Activated CD4-positive, CD25-positive, alpha-beta regulatory T cell treated with anti-CD3 and anti-CD28 coated beads, Interleukin-2, amount 50 U/mL, for 24 hours (primary cell): ENCODE measurements at places on chromosomes 5 and 9.

DNA sequence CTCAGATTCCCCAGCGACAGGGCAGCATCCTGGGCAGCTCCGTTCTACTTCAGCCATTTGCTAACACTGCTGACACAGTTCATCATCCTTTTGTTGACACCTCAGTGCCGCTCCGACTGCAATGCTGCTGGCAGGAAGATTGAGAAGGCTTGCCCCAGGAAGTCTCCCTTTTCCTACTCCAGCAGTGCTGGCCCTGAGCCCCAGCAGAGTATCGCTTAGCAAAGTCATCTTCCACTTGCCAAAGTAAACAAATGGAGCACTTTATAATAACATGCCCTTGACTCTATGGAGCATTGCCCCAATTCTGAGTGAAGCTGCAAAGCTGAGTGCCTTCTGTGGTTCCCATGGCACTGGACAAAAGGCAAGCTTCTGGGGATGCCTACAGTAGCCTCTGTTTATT lies 32.2 kb downstream of the PRLR start:
- no peak for ATAC-seq

DNA sequence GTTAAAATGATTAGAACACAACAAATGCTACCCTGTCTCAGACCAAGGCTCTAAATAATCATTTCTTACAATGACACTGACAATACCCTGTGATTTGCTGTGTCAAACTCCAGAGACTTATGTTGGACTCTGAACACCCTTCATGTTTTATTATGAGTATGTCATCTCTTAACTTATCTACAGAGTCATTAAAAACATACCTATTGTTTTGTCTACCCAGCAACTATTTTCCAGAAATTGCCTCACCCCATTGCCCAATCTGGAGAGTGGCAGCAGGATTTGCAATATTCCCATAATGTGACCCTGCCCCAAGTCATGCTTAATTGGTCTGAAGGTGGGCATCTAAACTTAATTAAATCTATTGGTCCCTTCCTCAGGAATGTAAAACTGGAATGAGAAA lies 23.0 kb upstream of the KIF2A start:
- no peak for ATAC-seq

GRCh38 chr5:16859346-16859745 lies 76.7 kb downstream of the MYO10 start:
- no peak for ATAC-seq

- no peak for ATAC-seq
Measured at GRCh38 chr9:129554649-129555048, 66.3 kb downstream of the C9orf50 start.

- ATAC-seq = no peak
Measured at GRCh38 chr5:107624235-107624634, 46.5 kb downstream of the EFNA5 start.

DNA sequence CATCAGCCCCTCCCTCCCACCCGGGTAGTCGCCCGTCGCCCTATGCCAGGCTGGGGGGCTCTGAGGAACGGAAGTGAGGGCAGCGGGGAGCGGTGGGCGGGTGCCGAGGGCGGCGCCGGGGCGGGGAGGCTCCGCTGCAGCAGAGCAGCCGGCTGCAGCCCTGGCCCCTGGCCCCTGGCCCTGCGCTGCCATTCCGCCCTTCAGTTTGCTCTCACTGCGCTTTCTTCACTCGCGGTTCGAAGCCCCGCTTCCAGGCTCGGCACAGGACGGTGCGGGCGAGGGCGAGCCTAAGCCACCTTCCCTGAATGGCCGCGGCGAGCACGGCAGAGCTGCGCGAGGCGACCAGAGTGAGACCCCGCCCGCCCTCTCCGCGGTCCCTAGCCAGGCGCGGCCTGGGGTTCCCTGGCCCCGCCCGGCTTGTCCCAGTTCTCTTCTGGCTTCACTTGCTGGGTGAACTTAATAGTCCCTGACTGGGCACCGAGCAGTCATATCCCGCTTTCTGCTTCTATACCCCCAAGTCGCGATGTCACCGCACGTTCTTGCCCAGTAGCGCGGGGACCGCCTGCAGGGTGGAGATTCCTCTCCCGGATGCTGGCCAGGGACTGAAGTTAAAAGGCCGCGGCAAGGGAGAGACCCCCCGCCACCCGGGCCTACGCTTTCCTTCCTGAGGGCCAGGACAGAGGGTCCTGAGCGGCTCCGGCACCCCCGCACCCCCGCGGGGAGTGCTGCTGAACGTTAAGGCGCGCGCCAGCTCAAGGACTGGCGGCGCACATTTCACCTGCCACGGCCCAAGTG lies 623 bp upstream of the TRIM36 start:
- ATAC-seq = peak; percentile 50

GRCh38 chr5:129161830-129162229 lies 67.3 kb downstream of the ISOC1 start:
- ATAC-seq = no peak

DNA sequence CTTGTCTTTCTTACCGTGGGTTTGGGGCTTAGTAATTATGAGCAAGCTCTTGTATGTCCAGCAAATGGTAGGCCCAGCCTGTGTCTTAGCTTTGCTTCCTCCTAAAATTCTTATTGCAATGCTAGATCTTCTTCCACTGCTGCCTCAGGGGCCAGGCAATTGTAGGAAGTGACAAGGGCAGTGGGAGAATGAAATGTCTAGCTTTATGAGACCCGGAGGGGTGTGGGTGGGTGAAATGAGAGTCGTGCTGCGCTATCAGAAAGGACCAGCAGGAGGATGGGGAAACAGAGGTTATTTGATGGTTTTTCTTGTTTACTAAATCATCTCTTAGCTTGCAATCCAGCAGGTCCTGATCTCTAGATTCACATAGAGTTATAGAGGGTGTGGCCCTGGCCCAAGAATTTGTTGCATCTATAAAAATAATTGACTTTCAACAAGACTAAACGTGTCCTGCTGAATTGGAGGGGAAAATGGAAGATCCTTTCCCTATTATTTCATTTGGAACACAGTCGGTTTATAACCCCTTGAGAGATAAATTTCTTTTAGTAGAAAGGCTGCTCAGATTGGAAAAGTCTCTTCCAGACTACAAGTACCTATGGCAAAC lies 43.7 kb downstream of the ZNF366 start:
- no peak for ATAC-seq

DNA sequence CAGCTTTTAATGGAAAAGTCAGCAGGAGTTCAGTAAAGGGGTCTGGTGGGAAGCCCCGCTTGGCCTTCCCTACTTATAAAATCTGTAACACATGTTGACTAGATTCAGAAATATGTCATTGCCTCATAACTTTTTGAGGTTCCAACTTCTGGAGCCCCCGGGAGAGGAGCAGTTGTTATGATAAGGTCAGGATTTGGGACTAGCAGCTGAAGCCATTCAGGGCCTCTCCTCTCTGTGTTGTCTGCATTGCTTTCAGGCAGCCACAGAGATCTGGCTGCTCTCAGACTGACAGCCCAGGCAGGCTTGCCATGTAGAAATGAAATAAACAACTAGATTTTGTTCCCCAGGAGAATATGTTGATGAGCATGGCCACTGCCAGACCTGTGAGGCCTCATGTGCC lies 167.1 kb downstream of the RFK start:
- ATAC-seq = no peak

DNA sequence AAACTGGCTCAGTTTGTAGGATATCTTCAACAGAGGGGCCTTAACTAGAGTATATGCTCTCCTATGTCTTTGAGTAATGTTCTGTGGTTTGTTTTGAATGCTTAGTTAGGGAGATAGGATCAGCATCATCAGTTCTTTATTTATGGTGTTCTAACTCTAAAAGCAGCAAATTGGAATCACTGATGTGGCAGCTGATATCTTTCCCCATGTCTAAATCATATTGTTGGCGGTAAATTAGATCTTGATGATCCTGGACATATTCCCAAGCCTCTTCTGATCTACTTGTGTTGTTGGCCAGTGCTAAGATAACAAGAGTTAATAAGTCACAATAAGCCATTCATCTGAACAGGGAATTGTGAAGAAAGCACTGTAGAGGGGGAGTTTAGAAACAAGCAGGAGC lies 332.4 kb upstream of the DAB2 start:
- ATAC-seq = no peak

DNA sequence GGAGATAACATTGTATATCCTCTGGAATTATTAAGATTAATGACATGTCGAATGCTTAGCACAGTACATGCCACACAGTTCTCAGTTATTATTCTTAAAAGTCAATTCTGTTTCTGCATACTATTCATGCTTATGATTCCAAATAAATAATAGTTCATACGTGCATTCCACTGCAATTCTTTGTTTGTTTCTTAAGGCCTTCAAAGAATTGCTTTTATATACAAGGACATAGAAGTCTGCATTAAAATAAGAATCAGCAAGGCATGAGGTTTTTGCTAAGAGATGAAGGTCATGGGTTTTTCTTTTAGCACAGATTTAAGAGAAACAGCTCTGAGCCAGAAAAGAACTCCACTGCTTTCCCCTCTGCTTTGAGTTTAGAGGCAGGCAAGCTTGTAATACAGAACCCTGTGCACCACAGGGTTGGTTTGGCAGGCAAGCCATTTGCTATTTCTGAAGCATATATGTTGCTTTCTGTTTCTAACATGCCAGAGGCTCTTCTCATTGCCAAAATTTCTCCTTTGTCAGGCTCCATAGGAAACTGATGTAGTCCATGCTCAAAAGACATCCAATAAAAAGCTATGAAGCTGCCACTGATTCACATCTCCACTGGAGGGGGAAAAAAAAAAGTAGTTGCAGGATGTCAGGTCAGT lies 420.6 kb upstream of the TYRP1 start:
- ATAC-seq = no peak

- ATAC-seq = no peak
Measured at GRCh38 chr9:17204611-17205152, 69.8 kb downstream of the CNTLN start.

GRCh38 chr5:54030981-54031380 lies 279.4 kb downstream of the ARL15 start:
- ATAC-seq = no peak

GRCh38 chr5:42591015-42591414 lies 165.6 kb upstream of the CCDC152 start:
- ATAC-seq = no peak

DNA sequence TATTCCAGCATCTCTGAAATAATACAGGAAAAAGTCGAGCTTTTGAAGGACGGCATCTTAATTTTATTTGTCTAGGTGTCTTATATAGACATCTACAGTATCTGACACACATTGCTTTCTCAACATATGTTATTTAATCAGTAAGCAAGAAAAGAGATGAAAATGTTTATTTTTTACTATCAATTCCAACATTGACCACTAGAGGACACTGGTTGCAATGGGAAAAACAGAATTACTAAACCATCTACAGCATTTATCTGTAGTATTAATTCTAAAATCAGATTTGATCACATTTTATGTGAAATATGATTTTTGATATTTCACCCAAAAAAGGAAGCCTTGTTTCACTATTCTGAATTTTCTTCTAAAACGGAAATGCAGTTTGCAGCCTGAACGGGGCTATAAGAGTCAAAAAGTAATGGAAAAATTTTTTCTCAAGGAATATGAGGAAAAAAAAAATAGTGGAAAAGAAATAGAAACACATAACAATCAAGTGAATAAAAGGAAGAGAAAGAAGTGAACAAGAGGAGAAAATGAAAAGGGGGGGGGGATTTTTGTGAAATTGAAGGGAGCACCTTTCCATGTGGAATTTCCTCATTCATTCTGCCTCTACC lies 98.6 kb downstream of the OSTF1 start:
- no peak for ATAC-seq

DNA sequence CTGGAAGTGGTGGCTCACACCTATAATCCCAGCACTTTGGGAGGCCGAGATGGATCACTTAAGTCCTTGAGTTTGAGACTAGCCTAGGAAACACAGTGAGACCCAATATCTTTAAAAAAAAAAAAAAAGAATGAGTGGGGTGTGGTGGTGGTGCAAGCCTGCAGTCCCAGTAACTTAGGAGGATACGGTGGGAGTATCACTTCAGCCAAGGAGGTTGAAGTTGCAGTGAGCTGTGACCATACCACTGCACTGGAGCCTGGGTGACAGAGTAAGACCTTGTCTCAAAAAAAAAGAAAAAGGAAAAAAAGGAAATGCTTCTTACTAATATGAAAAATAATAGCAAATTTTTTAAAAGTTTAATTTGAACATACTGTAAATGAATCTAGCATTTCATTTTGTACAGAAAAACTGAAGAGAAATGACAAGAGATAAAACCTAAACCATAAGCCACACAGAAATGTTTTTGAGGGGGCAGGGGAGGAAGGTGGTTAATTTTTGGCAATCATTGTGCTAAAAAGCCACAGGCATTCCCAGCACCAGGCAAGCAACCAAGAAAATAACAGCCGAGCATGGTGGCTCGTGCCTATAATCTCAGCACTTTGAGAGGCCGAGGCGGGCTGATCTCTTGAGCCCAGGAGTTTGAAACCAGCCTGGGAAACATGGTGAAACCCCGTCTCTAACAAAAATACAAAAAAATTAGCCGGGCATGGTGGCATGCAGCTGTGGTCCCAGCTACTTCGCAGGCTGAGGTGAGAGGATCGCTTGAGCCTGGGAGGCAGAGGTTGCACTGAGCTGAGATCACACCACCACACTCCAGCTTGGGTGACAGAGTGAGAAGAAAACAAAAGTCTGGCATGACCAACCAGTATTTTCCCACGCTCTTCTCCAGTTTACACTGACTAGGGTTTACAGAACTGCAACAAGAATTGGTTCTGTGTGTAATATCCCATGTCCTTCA lies 114.5 kb upstream of the NR5A1 start:
- no peak for ATAC-seq

GRCh38 chr5:43401827-43402226 lies 10.4 kb downstream of the CCL28 start:
- no peak for ATAC-seq

GRCh38 chr9:94166976-94167346 lies 82.7 kb downstream of the PTPDC1 start:
- ATAC-seq = no peak

DNA sequence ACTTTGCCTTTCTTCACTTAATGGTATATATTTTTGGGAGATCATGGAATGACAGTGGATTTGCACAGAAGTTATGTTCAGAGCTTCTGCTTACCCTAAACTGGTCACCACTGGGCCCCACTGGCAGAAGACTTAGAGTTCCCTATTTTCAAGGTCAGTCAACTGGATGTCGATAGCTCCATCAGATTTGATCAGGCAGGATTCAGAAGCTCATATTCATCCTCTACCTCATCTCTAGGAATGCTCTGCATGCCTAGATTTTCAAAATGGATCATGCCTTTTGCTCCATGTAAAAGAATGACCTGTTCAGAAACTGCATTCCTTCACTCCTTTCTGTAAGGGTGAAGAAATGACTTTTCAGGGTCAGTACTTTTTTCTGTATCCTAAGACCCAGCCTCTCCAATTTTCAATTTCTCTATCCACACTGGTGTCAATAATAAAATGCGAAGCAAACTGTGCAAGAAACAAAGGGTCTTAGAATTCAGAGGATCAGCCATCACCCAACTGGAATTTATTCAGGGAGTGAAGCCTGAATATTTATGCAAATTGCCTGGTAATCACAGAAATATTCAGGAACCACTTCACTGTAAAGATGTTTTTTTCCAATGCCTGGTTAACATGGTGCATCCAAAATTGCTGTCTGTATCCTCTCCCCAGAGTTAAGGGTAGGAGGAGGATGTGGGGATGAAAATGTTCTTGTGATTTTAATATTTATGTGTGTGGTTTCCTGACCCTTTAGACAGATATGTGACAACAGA lies 125.4 kb downstream of the DOCK2 start:
- ATAC-seq = no peak
